ENCODE measurements at places on chromosomes 2 and 18.

- no peak for DNase-seq
Observed at GRCh38 chr2:29074411-29074810, at the start of gene PCARE. Gene PCARE, minus strand, starts transcription at chr2:29074523. Its CDS starts 262 bp downstream, at chr2:29074261.

DNA sequence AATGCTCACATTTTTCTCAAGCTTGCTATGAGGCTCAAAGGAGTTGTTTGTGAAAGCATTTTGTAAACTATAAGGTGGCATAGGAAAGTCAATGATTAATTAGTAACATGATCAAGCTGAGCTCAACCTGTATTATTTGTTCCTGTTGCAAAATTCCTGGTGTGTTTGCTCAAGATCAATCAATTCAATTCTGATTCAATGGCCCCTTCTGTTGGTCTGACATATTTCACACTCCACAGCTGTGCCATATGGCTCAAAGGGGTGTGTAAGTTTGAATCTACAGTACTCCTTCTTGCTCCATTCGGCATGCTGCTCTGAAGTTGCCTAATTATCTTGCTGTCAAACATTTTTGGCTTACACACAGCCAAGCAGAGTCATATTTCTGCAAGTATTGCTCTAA lies 341.6 kb upstream of the LRP1B start:
- DNase-seq, result no peak

GRCh38 chr18:76131738-76132137 lies 363.3 kb downstream of the ZNF516 start:
- no peak for DNase-seq

DNA sequence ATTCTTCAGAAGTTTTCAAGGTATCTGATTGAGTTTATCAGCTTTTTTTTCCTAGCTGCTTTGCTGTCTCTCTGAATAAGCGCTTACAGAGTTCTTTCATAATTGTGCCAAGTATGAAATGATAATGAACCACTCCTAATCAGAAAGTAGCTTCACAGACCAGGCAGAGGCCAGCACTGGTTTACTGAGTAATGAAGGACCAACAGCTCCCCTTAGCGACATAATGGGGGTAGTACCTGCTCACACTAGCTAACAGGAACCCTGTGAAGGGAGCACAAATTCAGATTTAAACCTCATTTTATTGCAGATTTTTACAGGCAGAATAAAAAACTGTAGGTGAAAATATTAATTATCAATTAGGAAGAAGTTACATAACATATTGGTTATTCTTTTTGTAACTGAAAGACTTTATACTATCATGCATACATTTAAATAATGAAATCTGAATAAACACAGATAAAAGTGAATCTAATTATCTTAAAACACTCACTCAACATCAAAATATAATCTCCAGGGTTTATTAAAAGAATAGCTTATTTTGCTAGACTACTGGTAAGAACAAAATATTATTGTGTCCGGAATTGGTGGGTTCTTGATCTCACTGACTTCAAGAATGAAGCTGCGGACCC lies 53.7 kb upstream of the LRRC30 start:
- DNase-seq, result peak; percentile 86

DNA sequence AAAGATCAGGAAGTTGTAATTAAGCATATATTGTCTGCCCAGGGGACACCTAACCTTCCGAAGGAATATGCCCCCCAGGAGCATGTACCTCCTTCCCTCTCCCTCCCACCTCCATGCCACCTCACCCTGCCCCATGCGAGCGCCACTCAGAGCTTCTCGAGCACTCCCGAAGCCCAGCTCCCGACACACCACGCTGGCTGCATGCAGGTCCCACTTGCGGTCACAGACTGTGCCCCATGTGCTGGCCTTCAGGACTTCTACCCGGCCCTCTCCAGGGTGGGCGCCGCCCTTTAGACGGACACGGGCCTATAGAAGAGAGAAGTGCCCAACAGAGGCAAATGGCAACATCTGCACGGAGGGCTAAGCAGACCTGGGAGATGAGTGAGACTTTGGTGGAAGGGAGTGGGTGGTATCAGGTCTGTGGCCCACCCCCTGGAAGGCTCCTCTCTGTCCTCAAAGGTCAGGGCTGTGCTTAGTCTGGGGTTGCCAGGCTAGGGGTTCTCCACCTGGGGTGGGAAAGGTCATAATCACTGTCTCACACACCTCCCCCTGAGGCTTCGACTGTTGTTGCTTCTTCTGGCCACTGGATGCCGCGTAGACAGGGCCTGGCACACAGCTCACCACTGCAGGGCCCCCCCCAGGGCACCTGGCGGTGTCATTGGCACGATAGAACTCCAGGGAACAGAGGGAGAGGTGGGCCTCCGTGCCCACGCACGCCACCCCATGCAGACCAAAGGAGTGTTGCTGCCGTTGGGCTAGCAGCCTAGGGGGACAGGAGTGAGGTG lies 6.6 kb downstream of the HTRA2 start:
- no peak for DNase-seq

DNA sequence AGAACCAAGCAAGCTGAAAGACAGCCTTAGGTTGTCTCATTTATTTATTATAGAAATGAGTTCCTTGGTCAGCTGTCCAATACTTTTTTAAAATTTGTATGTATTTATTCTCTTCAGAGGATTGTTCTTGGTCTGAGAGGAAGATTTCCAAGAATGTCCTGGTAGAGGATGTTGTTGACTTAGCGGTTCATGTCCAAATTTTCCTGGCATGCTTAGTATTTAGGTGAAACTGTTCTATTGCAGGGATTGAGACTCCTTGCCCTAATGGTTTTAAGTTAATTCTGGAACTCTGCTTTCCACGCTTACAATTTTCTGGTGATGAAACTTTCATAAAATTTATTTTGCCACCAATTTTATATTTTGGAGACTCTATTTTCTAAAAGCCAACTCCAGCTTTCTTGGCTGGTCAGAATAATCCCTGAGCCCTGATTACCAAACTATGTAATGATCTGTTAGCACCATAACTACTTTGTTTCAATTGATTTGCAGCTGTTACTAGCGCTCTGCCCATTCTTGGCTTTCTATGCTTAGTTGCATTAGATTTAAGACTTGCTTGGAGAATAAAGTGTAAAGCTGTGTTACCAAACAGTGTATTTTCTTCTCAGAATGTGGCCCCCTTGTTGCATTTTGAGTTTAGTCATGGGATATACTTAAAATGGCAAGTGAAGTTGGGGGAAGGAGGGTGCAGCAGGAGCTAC lies 1868.8 kb upstream of the CELF4 start:
- no peak for DNase-seq

Data from AG08396 (cell line).